ENCODE measurements at places on chromosomes 7 and 10.

DNA sequence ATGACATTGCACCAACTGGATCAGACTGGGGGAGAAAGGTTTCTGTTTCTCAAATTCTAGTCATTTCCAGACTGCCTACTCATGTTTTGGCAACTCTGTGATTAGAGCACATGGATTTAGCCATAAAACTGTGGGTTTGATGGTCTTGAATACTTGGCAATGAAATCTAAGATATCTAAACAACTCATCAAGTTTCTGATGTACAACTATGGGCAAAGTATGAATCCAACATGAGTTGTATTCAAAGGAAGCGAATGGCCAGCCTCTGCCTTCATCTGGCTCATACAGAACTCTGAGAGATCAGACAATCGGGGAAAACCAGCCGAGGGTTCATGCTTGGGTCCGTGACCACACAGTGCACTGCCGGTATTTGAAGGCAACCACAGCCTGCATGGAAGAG lies 144.3 kb downstream of the ADAM12 start:
- no peak for DNase-seq

GRCh38 chr10:3467052-3467951 lies 294.7 kb upstream of the PITRM1 start:
- DNase-seq: peak; percentile 93

- no peak for DNase-seq
Measured at GRCh38 chr7:50727072-50727471, 55.6 kb downstream of the GRB10 start.

DNA sequence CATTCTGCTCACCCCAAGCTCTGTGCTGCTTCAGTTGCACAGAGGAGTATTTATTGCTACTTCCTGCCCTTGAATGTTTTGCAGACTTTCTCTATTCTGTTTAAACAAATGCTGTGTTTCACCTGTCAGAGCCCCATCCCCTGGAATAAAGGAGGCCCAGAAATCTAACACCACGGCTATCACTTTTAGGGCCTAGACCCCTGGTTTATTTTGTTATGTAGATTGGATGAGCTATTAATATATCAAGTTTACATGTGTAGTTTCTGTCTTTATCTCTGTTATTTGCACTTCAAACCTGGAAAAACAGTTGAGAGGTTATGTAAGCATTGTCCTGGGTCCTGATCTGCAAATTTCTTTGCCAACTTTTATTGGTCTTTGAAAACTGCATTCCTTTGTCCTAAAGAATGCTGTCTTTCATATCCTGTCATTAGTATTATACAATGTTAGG lies 630.1 kb downstream of the PARD3 start:
- no peak for DNase-seq

DNA sequence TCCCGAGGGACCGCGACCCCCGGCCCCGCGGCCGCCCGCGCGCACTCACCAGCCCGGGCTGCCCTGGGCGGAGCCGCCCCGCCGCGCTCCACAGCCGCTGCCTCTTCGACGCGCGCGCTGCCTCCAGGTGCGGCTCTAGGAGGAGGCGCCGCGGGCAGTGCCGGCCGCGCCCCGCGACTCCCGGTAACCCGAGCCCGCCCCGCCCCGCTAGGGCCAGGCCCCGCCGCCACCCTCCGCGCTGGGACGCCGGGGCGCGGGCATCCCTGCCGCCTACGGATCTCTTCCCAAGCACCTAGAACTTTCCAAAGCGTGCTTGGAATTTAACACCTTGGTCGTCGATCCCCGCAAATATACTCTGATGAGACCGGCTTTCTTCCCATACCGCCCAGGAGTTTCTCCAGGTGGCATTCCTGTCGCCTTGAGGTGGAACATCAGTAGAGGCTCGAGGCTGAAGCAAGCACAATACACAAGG lies at the start of gene SLC26A5:
TSS of gene SLC26A5 (minus strand) at position 159 of the 472 bp plus-strand sequence. CDS start 24,693 bp downstream, outside the sequence.
- no peak for DNase-seq

- no peak for DNase-seq
Measured at GRCh38 chr7:45033931-45034290, 33.9 kb downstream of the CCM2 start.

- DNase-seq: no peak
Measured at GRCh38 chr7:155869784-155870076, 57.5 kb upstream of the SHH start.

DNA sequence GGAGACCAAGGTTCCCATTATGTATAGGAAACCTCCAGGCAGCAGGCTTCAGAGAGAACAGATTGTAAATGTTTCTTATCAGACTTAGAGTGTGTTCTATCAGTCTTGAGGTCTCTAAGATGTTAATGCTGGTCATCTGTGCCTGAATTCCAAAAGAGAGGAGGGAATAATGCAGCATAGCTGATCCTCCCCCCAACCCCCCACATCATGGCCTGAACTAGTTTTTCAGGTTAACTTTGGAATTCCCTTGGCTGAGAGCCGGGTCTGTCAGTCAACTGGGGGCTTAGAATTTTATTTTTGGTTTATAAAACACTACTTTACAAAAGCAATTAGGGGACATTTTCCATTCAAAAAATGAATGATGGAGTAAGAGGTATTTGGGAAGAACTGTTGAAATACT lies 184.3 kb downstream of the NEBL start:
- DNase-seq: no peak

DNA sequence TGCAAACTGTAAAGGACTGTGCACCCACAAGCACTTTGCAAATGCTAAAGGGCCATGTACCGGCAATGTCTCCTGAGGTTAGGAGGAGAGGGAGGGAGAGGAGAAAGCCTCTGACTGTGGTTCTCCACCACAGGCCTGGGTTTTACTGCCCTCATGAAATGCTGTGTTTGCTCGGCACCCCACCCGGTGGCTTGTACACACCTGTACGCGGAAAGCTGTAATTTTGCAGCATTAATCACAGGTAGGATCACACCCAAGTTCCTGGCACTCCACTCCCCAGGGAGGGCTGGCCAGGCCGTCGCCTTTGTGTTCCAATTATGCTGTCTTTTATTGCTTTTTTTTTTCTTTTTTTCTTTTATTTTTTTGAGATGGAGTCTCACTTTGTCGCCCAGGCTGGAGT lies 78.5 kb upstream of the MYL10 start:
- no peak for DNase-seq

DNA sequence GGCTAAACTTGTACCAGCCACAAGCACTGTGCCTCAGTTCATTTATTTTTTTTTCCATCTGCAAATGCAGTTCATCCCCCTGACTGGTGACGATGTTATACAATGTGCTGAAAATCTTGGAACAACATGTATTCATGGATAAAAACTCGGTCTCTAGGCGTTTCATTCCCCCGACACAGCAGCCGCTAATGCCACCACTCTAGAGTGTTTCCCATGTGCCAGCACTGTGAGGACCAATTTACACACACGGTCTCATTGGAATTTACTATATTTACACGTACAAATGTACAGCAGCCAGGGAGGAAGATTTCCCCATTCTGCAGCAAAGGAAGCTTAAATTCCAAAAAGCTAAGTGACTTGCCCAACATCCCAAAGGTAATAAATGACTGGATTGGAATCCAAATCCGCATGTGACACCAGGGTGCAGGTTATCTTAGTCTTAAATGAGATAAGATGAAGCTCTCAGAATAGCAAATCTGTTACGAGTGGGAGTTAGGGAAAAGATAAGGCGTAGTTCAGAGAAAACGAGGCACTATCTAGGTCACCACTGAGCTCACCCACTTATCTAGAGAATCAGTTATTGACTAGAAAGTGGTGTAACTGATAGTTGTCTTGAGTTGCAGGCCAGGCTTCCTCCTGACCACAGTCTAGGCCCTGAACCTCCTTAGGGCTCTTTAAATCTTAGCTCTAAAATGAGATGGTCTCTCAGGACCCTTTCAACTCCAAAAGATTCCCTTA lies 36.7 kb downstream of the FAM107B start:
- DNase-seq: no peak

GRCh38 chr10:8967061-8967460 lies 912.6 kb downstream of the GATA3 start:
- DNase-seq: peak; percentile 5

GRCh38 chr7:11709196-11709595 lies 122.8 kb downstream of the THSD7A start:
- DNase-seq: no peak

DNA sequence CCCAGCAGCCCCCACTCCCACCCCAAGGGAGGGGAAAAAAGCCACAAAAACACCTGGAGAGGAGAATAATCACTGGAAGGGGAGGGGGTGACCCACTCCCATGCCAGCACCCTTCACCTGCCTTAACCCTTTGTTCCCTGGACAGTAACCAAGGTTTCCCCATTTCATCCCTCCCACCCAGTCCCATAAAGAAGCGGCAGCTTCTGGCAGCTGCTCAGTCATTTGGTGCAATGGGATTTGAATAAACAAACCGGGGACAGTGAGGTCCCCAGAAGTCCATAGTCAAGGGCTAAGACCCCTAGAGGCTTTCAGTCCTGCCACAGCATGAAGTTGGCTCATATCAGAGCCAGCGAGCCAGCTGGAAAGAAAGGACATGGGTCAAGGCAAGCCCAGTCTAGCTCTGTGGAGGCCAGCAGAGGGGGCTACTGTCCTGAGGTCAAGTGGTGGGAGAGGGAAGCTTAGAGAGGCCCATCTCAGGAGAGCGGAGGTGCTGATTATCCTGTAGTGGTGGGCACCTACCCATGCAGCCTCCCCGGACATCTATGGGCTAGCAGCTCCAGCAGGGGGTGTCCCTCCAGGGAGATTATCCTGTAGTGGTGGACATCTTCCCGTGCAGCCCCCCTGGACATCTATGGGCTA lies 58.9 kb upstream of the LBX1 start:
- no peak for DNase-seq

GRCh38 chr10:73589563-73590126 lies 1.5 kb downstream of the USP54 start:
- no peak for DNase-seq

- DNase-seq: no peak
Measured at GRCh38 chr7:133593561-133593960, 340.7 kb downstream of the EXOC4 start.

- no peak for DNase-seq
Measured at GRCh38 chr10:77801474-77802161, 124.9 kb downstream of the DLG5 start.

GRCh38 chr7:66187905-66188304 lies 17.2 kb upstream of the TPST1 start:
- peak; percentile 56 for DNase-seq

DNA sequence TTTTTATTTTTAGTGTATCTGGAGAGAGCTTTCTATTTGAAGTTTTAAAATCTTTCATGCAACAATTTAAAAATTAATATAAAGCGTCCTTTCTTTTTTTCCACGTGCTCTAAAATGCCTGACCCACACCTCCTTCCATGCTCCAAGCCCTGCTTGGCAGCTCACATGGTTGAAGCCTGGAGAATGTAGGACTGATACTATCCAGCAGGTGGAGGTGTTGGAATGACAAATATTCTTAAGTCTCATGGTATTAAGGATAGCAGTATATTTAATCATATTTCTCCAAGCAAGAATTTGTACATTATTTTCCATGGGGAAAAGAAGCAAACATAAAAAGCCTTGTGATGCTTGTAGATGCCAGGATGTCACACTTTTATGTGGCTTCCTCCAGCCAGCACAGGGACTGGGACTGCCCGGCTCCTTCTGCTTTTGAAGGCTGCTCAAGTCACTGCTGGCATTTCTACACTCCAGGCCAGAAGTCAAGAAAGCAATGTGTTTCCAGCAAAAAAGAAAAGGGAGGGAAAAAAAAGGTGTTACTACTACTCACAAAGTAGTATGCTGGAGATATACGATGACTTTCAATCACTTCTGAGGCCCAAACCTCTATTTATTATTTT lies 49.7 kb downstream of the BZW2 start:
- peak; percentile 20 for DNase-seq

DNA sequence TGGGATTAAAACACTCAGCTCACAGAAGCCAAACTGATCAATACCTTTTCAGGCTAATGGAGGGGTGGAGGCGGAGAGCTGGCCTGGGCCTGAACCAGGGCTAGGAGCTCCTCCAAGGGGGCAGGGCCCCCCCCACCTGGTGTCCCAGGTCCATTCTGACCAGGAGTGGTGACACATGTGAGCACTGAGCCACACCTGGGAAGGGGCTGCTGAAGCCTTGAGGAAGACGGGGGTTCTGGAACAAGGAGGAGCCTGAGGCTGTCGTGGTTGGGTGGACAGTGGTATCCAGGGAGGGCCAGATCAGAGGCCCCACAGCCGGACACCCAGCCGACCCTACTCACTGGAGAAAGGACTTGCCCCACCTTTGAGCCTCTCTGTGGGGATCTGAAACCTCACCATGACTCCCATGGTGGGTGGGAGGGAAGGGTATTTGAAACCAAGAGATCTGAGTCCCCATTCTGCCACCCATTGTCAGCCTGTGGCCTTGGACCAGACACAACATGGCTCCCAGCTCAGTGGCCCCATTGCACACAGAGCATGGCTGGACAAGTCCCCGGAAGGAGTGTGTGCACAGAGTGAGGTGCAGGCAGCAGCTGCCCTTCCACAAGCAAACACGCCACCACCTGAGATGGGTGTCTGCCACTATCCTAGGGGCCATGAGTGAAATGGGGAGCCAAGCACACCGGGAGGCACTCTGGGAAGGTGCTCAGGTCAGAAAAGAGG lies 12.4 kb downstream of the TMEM273 start:
- no peak for DNase-seq

GRCh38 chr7:146626912-146627311 lies 510.3 kb downstream of the CNTNAP2 start:
- DNase-seq: no peak

DNA sequence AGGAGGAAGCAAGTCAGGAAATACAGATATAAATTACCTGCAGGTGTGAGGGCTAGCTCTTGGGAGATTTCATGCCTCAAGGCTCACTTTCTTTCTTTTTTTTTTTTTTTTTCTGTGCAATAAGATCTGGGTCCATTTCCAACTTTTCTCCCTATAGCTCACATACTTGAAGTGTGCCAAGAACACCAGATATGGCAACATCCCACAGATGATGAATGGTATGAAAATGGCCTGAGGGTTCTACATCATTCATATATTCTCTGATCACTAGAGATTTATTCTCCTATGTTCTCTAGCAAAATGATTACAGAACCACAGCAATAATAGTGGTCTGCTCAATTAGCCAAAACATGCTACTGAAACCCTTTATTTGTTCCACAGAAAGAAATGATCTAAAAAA lies 117.2 kb downstream of the LRRTM3 start:
- no peak for DNase-seq

Data from fibroblast of the conjunctiva (primary cell).